Breast epithelium (tissue), 4 donors: ENCODE measurements at places on chromosomes 6 and 20. TPM values are rescaled to one million over a fixed set of nuclear protein-coding genes. Genes with fewer than 3 reads are reported as not detected.

TAF8 gene
- total RNA-seq = 25.4 TPM

NKX2-4 gene
- total RNA-seq = not detected

SASH1 gene
- total RNA-seq = 145 TPM

ENPP3 gene
- 1.8 TPM for total RNA-seq

BCAS1 gene
- 3.1 TPM for total RNA-seq

DEFB115 gene
- not detected for total RNA-seq

CDYL gene
- total RNA-seq = 40.0 TPM

GRCh38 chr6:111173946-111174345 is 86.6 kb downstream of the SLC16A10 start:
- DNase-seq = no peak
- H3K4me1 ChIP-seq = no peaks in the 10 kb centered on the region
- H3K4me3 ChIP-seq = no peak overlapping the region
- H3K27me3 ChIP-seq = no peaks in the 10 kb centered on the region
- H3K36me3 ChIP-seq = no peaks in the 10 kb centered on the region

DNA sequence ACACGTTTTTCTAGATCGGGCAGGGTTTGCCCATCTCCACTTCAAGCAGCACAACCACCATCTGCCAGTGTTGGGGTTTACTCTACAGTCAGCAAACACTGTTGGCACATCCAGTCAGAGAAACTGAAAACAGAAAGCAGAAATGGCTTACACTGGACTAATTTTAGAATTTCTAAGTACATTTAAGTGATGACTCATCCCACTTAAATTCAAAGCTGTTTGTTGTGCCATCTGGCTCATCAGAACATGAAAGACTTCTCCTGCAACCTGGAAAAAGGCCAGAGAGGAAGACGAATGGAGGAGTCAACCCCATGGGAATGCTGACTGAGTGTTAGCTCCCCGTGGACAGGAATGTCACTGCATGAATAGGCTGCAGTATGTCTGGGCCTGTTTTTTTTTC is 21.8 kb downstream of the FAM209B start:
- no peak overlapping the region for H3K4me3 ChIP-seq
- no peaks in the 10 kb centered on the region for H3K27me3 ChIP-seq
- peak overlapping the region; percentile 67 for H3K27ac ChIP-seq
- DNase-seq = no peak
- no peaks in the 10 kb centered on the region for H3K4me1 ChIP-seq

GRCh38 chr20:14764511-14765369 is 427.3 kb upstream of the FLRT3 start:
- no peaks in the 10 kb centered on the region for H3K36me3 ChIP-seq
- H3K4me1 ChIP-seq = no peaks in the 10 kb centered on the region
- H3K4me3 ChIP-seq = no peak overlapping the region

DNA sequence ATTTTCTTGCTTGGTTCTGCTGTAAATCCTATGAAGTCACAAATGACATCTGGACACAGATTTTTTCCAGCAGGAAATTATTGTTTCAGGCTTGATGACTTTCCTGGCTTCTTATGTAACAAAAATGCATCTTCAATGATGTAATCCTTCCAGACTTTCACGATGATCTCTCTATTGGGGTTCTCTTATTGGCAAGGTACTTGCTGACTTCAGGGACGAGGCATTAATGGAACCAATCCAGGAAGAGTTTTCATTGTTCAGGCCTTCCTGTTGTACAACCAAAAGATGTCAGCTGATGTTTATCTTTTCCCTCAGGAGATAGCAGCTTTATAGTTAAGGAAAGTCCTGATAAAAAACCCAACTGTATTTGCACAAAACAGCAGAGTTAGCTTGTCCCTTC is 118.5 kb upstream of the MMS22L start:
- no peak overlapping the region for H3K4me3 ChIP-seq
- no peak for DNase-seq
- H3K27me3 ChIP-seq = no peaks in the 10 kb centered on the region
- H3K27ac ChIP-seq = no peak overlapping the region
- no peaks in the 10 kb centered on the region for H3K4me1 ChIP-seq

DNA sequence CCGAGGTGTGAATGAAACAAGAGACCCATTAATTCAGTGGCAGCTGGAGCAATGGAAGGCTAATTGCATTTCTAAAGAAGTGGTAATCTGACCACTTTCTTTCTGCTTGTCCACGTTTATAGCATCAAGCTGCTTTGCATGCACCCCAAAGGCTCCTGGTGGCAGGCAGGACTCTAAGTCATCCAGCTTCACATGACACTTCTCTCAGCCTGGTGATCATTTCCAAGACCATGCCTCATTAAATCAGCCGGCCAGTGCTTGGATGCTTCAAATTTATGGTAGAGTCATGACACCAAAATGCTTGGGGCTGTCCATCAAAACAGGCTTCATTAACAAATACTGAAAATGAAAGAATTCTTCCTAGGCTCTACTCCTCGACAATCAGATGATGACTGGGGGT is 614.9 kb downstream of the DOK5 start:
- no peak overlapping the region for H3K27ac ChIP-seq
- no peak overlapping the region for H3K4me3 ChIP-seq
- no peak for DNase-seq

DNA sequence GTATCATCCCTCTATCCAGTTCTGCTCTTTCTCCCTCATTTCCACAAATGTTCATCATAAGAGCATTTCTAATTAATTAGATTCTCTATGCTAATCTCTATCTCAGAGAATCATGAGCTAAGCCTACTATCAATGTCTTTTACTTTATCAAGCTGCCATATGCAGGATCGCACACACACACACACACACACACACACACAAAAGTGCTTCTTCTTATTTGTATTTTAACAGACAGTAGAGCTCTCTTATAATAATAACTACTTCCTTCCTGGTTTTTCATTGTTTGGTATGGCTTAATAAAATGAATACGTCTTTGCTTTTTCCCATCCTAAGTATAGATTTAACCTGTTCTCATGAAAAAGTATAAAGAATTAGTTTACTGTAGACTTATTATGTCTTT is 170.2 kb downstream of the HAO1 start:
- H3K27me3 ChIP-seq = no peaks in the 10 kb centered on the region
- H3K4me1 ChIP-seq = no peaks in the 10 kb centered on the region
- DNase-seq = no peak
- H3K4me3 ChIP-seq = no peak overlapping the region

DNA sequence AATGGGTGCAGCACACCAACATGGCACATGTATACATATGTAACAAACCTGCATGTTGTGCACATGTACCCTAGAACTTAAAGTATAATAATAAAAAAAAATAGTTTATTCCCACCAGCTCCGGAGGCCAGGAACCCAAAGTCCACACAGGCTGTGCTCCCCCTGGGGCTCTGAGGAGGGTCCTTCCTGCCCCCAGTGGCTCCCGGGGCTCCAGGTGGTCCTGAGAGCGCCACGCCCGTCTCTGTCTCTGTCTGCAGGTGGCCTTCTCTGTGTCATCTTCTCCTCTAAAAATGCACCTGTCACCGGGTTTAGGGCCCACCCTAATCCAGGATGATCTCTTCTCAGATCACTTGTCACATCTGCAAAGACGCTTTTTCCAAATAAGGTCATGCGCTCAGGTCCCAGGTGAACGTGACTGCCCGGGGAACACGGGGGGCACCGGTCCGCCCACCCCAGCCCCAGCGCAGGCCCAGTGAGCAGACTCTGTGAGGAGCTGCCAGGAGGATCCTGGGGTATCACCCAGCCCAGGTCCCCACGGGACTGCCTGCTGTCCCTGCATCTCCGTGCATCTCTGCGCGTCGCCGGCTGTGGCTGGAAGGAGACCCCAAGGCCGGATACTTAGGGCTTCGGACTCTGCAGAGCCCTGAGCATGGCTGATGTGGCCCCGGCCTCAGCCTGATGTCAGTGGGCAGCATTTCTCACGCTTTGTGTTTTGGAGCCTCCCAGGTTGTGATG is 11.8 kb downstream of the SLCO4A1 start:
- DNase-seq = no peak
- H3K4me1 ChIP-seq = peaks cover 5% of the 10 kb centered on the region
- no peaks in the 10 kb centered on the region for H3K36me3 ChIP-seq
- no peaks in the 10 kb centered on the region for H3K27me3 ChIP-seq

GRCh38 chr6:139764498-139764986 is 390.1 kb upstream of the CITED2 start:
- DNase-seq = peak; percentile 45
- H3K36me3 ChIP-seq = no peaks in the 10 kb centered on the region
- H3K4me1 ChIP-seq = no peaks in the 10 kb centered on the region
- peak overlapping the region; percentile 73 for H3K27ac ChIP-seq
